Caki2 (cell line): ENCODE measurements at places on chromosomes 12 and 14.

- DNase-seq = no peak
Measured at GRCh38 chr12:103546959-103547358, 40.1 kb upstream of the STAB2 start.

- no peak for DNase-seq
Measured at GRCh38 chr14:91470216-91470615, 39.9 kb downstream of the PPP4R3A start.

DNA sequence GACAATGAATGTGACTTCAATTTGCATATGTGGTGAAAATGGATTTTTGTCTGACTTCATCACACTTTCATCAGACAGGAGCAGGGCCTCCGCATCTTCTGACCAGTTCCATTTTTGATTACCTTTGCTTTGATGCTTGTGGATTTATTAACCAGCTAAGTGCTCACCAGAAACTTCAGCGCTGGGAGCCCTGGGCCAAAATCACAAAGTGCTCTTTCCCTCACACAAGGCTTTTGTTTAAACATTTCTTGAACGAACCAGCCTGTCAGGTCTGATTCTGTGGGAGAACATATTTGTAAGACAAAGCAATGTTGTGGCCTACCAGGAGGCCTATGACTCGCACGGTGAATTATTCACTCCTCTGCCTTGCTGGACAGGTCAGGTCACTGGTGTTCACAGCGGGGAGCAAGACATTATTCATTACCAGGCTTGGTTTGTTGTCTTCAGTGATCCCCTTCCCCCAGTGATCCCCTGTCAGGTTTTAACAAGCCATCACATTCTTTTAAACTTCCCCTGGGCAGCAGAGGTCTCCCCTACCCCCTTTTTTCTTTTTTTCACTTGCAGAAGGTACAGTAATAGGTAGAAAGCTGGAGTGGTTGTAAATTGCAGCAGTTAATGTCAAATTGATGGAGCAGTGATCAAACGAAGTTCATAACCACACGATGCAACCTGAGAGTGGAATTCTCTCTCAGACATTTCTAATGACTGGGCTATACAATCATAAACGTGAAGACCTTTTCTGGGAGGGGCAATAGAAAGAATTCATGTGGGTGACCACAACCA lies 167.5 kb upstream of the PRICKLE1 start:
- peak; percentile 98 for DNase-seq

GRCh38 chr14:68244262-68244980 lies 424.8 kb downstream of the RAD51B start:
- DNase-seq = peak; percentile 41

DNA sequence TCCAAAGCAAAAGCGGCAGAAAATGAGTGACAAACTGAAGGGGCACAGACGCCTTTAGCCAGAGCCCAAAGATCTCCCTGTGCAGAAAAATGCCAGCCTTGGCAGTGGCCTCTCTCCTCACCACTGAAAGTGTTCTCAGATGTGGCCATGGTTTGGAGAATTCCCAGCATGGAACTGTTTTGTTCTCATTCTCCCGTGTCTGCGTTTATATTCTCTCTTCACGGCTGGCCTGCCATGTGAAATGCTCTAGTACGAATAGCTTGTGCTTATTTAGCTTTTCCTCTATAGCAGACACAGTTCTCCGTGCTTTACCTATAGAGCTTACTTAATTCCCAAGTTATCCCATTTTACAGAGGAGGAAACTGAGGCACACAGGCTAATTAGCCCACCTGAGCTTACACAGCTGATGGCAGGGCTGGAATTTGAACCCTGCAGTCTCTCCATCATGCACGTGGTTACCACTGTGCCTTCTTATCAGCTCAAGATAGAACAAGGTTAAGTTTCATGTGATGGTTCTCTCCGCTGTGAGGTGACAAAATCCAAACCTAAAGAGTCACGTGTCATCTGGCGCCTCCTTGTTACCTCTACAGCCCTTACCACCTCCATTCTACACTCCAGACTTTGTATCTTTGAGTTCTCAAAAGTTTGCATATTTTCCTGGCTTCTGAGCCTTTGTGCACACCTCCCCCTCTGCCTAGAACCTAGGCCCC lies 141.6 kb downstream of the GCH1 start:
- DNase-seq = no peak

GRCh38 chr12:117261247-117261646 lies 71.0 kb upstream of the FBXO21 start:
- peak; percentile 33 for DNase-seq

GRCh38 chr12:28693565-28694219 lies 455.4 kb upstream of the FAR2 start:
- DNase-seq = no peak

DNA sequence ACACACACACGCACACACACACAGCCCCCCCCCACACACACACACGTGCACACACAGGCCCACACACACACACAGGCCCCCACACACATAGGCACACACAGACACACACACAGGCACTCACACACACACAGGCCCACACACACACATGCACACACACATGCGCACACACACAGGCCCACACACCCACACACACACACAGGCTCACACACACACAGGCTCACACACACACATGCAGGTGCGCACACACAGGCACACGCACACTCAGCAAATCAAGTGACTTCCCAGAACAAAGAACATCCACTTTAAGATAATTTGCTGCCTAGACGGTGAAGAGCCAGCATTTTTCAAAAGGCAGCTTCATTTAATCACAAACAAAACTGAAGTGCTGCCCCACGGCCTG lies 78.5 kb upstream of the FBRSL1 start:
- DNase-seq = no peak

DNA sequence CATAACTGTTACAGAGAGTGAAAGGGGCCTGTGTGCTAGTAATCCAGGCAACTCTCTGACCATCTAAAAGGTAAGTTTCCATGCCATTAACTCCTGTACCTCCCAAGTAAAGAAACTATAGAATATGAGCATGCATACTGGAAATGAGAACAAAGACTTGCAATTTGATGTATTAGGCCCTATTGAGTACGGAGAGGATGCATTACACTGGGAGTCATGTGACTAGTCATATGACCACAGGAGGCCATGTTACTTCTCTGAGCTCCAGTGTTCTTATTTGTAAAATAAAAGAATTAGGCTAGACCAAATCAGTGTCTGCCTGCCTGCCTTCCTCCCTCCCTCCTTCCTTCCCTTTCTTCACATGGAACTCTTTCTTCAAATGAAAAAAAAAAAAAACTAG lies 440.1 kb upstream of the CCDC196 start:
- DNase-seq = no peak

DNA sequence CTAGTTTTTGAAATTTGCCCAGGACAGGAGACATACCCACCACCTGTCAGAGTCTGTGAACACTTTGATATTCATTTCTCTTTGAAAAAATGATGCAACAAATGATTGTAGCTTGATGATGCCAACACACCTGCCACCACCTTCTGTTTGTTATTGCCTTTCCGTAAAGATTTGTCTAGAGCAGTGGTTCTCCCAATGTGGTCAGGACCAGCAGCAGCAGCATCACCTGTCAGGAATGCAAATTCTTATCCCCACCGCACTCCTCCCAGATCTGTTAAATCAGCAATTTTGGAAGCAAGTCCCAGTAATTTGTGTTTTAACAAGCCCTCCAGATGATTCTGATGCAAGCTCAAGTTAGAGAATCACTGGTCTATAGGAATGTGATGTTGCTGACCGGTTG lies 9.9 kb downstream of the CCDC175 start:
- no peak for DNase-seq

DNA sequence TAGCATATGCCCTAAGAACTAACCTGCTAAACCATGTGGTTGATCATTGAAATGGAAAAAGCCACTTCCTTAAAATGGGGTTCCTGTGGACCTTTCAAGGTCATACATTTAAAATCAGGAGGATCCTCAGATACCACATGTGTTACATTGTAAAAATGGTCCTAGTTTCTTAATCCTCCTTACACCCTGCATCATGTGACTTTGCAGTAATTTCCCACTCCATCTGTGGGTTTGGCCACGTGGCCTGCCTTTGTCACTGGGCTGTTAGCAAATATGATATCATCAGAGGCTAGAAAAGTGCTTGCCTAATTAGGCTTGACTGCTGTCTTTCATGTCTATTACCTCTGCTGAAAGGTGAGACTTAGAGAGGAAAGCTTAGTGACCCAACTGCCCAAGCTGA lies 70.7 kb downstream of the CMKLR1 start:
- no peak for DNase-seq

GRCh38 chr12:116241157-116241759 lies 36.2 kb downstream of the MED13L start:
- DNase-seq = no peak

DNA sequence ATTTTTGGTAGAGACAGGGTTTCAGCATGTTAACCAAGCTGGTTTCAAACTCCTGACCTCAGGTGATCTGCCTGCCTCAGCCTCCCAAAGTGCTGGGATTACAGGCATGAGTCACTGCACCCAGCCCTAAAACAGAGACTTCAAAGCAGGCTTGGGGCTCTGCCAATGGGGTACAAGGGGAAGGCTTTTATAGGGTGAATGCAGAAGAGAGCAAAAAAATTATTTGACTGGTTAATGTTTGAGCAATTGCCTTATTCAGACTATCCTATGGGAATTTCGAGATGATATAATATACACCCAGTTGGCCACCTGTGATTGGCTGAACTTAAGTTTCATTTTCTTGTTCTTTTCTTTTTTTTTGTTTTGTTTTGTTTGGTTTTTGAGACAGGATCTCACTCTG lies 31.5 kb upstream of the ACTN1 start:
- no peak for DNase-seq

DNA sequence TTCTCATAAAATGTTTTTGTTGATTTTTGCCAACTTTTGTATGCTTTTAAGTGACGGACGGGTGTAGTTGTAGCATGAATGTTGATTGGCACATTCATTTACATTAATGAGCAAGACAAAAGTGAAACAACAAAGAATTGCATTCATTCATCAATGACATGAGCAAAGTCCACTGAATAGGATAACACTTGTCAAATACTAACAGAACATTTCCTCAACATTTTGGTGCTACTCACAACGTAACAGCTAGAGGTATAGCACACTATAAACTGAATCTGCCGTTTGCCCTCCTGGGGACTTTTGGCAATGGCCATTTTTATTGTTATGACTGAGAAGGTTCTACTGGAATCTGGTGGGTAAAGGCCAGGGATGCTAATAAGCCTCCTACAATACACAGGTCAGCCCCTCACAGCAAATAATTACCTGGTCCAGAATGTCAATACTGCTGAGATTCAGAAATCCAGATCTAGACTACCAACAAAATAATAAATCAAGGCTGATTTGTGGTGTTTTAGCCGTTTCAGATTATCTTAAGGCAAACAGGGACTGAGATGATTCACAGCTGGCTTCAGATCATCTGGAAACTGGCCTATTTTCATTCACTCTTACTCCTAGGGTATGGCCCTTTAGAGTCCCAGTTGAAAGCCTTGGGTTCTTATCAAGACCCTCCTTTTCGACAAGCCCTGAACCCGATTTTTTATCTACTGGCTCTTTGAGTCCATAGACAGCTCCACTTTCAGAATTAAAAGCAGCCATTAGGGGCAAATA lies 22.5 kb upstream of the CDKN3 start:
- no peak for DNase-seq

GRCh38 chr14:95140060-95140858 lies 17.1 kb downstream of the DICER1 start:
- no peak for DNase-seq

- peak; percentile 81 for DNase-seq
Measured at GRCh38 chr14:59482541-59483331, 1.5 kb downstream of the L3HYPDH start.

DNA sequence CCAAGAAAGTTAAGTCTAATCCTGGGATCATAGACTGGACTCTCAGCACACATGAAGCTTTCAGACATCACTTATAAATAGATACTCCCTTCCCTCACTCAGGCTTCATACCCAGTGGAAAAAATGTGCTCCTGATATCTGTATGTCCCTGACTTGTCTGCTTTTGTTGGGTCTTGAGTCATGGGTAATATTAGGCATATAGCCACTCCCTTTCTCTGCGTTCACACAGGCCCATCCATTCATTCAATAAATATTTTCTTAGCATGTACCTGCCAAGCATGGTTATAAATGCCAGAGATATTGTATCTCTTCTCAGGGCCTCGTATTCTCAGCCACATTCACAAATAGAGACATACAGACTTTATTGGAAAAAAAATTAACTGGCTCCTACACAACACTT lies 43.5 kb downstream of the COX16 start:
- no peak for DNase-seq

- DNase-seq = no peak
Measured at GRCh38 chr14:21921453-21921852, 247.8 kb upstream of the OR4E1 start.

DNA sequence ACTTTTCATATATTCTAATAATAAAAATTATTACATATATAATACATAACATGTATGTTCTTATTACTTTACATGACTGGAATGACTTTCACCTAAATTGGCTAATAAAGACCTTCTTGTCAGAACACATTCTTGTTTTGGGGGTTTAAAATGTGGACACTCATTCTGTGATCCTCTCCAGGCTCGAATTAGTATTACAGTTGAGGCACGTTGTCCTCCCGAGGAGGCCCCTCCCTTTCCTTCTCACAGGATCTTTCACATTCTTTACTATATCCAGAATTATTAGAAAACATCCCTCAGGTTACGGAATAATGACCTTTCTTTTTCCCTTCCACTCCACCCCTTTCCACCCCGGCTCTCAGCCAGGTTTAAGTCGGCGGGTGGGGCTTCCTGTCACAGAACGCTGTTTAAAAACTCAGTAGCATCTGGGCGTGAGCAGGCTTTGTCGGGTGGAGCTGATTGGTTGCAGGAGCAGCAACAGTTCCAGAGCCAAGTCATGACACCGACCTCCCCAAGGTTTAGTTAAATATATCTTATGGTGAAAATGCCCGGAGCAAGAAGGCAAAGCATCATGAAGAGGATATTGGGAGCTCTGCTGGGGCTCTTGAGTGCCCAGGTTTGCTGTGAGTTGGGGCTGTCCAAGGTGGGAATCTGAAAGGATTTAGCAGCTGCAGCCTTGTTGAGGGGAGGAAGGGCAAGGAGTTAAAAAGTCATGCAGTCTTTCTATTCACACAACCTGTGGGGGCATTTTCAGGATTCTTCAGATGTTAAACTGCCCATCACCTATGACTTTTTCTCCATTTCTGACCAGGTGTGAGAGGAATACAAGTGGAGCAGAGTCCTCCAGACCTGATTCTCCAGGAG lies 396.7 kb upstream of the OR4E1 start:
- DNase-seq = no peak

DNA sequence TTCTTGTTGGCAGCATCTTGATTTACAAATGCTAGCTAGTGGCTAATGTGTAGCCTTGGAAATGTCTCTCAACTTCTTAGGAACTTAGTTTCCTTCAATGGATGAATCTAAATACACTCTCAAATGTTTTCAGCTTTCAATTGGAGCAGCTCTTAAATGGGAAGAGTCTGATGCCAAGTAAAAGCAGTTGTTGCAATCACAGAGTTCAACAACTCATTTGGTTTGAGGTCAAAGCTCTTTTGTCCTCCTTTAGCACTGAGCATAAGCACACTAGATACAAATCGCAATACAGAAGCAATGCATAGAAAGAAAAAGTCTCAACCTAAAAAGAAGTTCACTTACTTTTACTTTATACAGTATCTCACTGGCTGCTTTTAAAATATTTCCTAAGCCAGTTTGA lies 986.1 kb upstream of the FLRT2 start:
- no peak for DNase-seq
